ENCODE measurements at places on chromosomes 7 and 10. TPM values are rescaled to one million over a fixed set of nuclear protein-coding genes. Genes with fewer than 3 reads are reported as not detected.

AKR1C1 gene
- 116 TPM for total RNA-seq

ADAM22 gene
- 4.2 TPM for total RNA-seq

NFE2L3 gene
- total RNA-seq = 3.9 TPM

ELFN1 gene
- 4.3 TPM for total RNA-seq

ENKUR gene
- total RNA-seq = not detected

C10orf62 gene
- total RNA-seq = 0.88 TPM

WDR91 gene
- 9.8 TPM for total RNA-seq

CALML3 gene
- total RNA-seq = not detected

GPR15LG gene
- total RNA-seq = not detected

NCAPG2 gene
- 9.4 TPM for total RNA-seq

WAC gene
- total RNA-seq = 107 TPM

AOAH gene
- 5.8 TPM for total RNA-seq

ASZ1 gene
- not detected for total RNA-seq

PCLO gene
- total RNA-seq = 3.2 TPM

CUL1 gene
- total RNA-seq = 54.4 TPM

Measured in omental fat pad (tissue), 4 donors.